NB4 (cell line): ENCODE measurements at places on chromosomes 2 and 18.

DNA sequence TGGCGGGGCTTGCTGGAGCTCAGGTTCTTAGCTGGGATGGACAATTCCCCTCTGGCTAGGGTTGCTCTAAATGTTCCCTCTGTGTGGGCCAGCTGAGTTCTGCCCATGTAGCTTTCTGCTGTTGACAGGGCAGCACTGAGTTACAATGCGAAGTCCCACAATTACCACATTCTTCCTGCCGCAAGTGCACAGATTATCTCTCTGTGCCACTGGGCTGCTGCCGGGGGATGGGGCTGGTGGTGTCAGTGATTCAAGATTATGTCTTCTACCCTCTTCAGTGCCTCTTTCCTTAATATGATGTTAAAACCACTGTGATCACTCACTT lies 708.1 kb downstream of the SLC4A3 start:
- peak; percentile 2 for DNase-seq

DNA sequence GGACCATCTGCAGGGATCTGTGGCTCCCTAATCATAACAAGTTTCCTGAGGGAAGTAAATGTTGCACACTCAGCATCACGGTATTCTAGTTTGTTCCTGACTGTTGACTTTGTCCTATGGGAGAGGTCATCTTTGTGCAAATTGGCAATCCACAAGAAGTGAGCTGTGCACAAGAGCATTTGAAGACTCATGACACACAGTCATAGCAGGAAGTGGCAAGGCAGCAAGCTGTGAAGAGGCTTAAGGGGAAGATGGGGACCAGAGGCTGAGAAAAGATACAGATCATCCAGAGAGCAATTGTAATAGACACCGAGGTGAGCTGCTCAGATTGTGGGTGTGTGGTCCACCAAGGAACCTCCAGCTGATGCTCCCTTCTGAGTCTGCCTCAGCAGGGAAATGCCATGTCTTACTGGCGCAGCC lies 2.7 kb downstream of the TNP1 start:
- no peak for DNase-seq

DNA sequence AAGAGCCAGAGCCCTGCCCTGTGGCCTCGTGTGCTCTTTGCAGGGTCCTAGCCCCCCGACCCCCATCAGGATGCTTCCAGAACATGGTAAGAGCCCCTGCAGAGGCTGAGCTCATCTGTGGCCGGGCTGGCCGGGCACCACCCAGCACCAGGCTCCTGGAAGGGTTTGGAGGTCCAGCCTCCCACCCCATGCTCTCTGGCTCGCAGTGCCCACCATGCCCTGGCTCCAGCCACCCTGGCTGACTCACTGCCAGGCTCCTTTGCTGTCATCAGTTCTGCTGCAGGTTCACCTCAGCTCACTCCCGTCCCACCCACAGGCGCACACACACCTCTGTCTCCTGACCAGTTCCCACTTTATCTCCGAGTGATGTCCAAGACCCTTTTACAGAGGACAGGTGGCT lies 37.5 kb downstream of the EIF4E2 start:
- no peak for DNase-seq

- no peak for DNase-seq
These were observed 451.5 kb upstream of the CHST9 start for GRCh38 chr18:27636576-27637085.

GRCh38 chr18:11762429-11762828 lies 73.4 kb downstream of the GNAL start:
- no peak for DNase-seq
